T follicular helper cell (primary cell): ENCODE measurements at places on chromosomes 1 and 21.

DNA sequence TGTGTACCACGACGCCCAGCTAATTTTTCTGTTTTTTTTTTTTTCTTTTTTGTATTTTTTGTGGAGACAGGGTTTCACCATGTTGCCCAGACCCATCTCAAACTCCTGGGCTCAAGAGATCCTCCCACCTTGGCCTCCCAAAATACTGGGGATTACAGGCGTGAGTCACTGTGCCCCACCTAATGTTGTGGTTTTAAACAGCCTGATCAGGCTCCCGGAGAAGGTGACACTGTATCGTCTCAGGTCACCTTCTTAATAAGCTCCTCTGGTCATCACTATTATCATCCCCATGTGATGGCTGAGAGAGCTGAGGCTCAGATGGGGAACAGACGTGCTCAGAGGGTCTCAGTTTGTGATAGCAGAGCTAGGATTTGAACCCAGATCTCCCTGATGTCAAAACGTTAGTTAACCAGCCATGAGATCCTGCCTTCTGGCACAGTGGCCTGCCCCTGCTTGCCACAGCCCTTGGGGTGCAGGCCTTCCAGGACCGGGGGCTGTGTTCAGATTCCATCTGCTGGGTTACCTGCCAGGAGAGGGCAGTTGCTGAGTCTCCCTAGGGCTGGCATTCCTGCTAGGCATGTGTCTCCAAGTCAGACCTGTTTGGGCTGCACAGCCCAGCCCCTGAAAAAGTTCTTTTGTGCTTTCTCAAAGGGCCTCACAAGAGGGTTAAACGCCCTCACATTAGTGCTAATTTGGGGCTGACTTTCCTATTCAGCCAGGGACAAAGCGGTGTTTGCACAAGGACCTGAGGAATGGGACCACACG lies 32.7 kb upstream of the GRHL3 start:
- no peak for DNase-seq

GRCh38 chr1:33131191-33131590 lies 50.2 kb downstream of the AZIN2 start:
- DNase-seq, result no peak

DNA sequence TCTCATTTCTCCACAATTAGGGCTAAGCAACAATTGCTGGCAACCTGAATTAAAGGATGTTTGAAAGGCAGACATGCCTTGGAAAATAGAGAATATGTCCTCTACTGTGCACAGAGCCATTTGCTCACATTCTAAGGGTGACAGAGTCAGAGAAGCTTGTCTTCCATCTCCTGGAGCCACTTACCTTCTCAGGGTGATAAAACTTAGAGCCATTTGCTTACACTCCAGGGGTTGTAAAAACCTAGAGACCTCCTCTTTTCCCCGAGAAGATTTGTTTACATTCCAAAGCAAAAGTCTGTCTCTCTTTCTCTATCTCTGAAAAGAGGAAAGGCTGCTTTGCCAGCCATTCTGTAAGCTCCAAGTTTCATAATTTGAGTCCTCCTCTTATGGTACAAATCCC lies 61.3 kb downstream of the LBR start:
- DNase-seq, result no peak

GRCh38 chr1:68456202-68456601 lies 6.4 kb upstream of the RPE65 start:
- DNase-seq, result no peak

- peak; percentile 3 for DNase-seq
These were observed 10.8 kb upstream of the DUSP12 start for GRCh38 chr1:161738627-161739287.

GRCh38 chr1:66374148-66374547 lies 159.8 kb upstream of the SGIP1 start:
- DNase-seq, result no peak

- DNase-seq, result no peak
These were observed 110.1 kb upstream of the DPYD start for GRCh38 chr1:98030976-98031375.

DNA sequence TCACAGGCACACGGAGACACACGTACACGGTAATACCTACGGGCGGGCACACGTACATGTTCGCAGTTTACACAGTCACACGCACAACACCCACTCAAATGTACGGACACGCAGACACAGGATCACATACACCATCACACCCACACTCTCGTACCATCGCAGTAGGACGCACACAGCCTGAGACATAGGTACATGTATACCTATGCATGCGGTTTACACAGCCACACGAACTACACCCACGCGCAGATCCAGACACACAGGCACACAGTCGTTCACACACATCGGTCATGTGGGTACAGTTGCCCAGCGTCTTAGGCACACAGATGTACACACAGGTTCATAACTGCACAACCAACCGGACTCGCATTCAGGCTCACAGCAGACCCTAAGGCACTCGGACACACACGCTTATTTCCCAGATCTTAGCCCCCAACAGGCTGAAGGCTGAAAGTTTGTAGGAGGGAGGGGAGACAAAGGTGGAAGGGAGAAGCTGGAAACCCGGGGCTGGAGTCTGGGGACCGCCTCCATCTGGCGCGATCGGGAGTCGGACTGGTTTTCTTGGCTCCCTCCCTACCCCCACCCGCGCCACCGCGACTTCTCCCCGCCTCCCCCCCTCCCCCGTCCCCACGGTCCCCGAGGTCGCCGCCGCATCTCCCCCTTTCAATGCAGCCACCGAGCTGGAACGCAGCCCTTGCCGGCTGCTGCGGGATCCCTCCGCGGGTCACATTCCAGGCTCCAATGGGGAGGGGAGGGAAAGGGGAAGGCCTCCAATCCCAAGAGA lies 51.9 kb upstream of the SYNC start:
- DNase-seq, result peak; percentile 29

DNA sequence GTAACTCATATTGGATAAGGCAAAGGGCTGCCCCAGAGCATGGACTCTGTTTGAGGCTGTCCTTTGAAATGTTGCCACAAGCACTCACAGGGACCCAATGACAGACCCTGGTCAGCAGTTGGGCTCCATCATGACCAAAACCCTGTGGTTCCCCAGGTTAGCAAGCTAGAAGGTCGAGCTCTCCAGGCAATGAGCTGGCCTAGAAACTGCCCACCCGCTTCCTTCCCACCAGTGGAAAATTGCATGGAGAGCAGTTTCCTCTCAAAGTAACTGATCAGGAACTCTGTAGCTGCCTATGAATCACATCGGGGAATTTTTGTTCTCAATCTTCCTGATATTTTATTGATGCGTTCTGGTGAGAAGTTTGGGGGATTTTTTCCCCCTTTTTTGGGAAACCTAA lies 52.8 kb downstream of the FHAD1 start:
- no peak for DNase-seq

DNA sequence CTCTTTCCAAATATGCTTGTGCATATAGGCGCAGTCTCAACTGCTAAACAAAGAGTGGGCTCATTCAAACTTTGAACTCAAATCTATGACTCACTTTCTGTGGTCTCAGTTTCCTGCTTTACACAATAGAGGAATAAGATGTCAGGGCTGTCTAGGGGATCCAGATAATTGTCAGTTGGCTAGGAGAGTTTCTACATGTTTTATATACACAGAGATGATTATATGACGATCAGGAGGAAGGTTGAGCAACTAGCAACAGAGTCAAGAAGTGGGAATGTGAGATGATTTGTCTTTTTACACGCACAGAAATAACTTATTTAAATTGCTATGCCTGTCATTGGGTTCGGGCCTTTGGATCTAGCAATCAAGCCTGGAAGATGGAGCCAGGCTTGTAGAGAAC lies 299.4 kb upstream of the LYPLAL1 start:
- DNase-seq, result no peak

DNA sequence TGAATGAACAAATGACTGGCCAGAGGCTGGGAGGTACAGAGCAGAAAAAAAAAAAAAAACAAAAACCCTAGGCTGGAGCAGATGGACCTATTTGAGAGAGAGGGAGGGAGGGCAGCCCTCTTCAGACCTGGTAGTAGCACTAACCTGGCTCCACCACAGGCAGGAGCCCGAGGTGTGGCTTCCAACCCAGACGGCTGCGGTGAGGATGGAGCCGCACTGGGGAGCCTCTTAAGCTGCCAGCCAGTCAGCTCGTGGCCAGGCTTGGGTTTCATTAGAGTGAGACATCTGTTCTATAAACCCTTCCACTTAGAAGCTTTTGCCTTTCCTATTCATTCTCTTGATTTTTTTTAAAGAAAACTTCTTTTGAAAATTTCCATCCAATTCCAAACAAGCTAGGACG lies 16.8 kb downstream of the LGR6 start:
- DNase-seq, result no peak

- DNase-seq, result no peak
These were observed 98.4 kb upstream of the KAZN start for GRCh38 chr1:14500041-14500440.

DNA sequence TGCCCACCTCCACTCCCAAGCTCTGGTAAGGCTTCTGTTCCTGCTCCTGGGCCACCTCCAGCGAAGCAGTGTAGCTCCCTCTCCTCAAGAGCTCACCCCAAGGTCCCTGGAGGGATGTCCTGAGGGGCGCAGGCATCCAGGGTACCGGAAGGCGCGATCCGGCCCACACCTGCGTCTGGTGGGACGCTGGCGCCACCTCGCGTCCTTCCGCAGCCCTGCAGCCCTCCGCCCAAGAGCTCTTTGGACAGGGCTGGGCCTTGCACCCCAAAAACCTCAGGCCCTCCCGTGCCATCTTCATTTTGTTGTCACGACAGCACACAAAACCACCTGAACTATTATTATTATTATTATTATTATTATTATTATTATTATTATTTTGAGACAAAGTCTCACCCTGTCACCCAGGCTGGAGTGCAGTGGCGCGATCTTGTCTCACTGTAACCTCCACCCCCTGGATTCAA lies 49.2 kb upstream of the PAX7 start:
- peak; percentile 5 for DNase-seq

- no peak for DNase-seq
These were observed 82.6 kb downstream of the MAB21L3 start for GRCh38 chr1:116193768-116194167.

DNA sequence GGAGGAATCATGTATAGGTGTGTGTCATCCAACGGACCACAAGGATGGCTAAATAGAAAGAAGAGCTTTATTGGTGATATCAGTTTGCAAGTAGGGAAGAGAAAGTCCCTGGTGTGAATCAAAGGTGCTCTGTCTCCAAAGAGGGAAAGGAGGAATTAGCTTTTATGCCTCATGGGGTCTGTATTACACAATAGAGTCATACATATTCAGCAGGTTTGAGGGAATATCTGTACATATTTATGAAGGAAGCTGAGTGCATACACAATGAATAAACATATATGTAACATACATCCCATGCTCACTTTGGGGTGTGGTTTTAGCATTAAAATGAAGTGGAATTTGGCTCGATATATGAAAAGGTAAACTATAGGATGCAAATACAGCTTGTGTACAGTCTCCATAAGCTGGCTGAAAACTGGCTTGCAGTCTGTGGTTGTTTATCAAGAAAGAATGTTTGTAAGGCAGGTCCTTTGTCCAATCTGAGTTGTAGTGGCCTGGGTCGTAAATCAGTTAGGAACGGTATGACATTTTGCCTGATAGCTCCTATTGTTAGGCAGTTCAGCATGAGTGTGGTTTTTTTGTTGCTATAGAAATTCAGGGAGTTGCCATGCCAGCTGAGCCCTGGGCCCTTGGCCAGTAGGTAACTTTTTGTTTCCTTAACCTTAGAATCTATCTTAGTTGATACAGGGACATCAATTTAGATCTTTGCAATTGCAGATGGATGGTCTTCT lies 198.0 kb upstream of the ZP4 start:
- no peak for DNase-seq

GRCh38 chr21:38599381-38599975 lies 101.2 kb upstream of the ERG start:
- DNase-seq, result no peak

DNA sequence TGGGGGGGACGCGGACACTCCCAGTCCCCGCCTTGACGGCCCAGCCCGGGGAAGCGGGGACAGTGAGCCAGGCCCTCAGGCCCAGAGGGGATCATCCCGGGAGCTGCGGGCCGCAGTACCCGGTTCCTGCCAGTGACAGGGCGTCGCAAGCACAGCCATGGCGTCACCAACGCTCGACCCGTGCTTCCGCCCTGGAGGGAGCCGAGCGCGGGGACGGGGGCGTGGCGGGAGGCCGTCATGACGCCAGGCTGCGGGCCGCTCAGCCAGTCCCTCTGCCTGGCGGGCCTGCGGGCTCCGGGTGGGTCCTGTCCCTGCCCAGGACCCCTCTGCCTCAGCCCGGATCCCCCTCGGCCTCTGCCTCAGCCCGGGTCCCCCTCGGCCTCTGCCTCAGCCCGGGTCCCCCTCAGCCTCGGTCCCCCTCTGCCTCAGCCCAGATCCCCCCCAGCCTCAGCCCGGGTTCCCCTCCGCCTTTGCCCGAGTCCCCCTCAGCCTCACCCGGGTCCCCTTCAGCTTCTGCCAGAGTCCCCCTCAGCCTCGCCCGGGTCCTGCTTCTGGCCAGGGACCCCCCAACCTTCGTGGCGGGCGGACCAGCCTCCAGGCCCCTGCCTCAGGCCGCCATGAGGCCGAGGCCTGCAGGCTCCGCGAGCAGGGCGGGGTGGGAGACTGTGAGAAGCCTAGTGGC lies 2.3 kb upstream of the SLC2A5 start:
- DNase-seq, result no peak

- DNase-seq, result no peak
These were observed 113.5 kb downstream of the GDAP2 start for GRCh38 chr1:117815926-117816325.

DNA sequence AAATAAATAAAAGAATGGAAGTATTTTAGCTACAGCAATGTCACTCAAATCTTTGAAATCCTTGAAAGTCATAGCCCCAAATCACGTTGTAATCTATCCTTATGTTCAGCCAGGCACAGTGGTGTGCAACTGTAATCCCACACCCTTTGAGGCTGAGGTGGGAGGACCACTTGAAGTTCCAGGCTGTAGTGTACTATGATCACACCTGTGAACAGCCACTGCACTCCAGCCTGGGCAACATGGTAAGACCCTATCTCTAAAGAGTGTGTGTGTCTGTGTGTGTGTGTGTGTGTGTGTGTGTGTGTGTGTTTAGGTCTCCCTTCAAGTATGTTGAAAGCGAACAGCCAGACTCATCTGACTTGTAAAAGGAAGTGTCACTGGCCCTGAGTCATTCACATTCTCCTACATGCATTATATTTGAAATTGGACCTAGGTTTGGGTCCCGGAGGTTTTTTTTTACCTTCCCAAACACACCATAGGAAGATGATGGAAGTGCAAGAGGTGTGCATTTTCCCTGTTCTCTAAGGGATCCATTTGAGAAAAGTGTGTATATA lies 50.1 kb downstream of the ZNF281 start:
- DNase-seq, result no peak

- no peak for DNase-seq
These were observed 16.6 kb upstream of the SLFNL1 start for GRCh38 chr1:41038110-41038509.

GRCh38 chr1:184866586-184866985 lies 107.7 kb downstream of the NIBAN1 start:
- DNase-seq, result no peak
